Metanephros (tissue), 2 donors: ENCODE measurements at places on chromosomes 7 and 10. TPM values are rescaled to one million over a fixed set of nuclear protein-coding genes. Genes with fewer than 3 reads are reported as not detected.

Gene DENND2A
- 32.6 TPM for total RNA-seq

Gene HOXA3
- 77.4 TPM for total RNA-seq

Gene ASB4
- total RNA-seq = 7.0 TPM

Gene ANKRD22
- total RNA-seq = 0.64 TPM

Gene GIMAP2
- 10.0 TPM for total RNA-seq

Gene GBX1
- total RNA-seq = 0.64 TPM

Gene CCDC6
- total RNA-seq = 26.5 TPM

Gene TMEM176B
- 69.6 TPM for total RNA-seq

Gene MALRD1
- 16.3 TPM for total RNA-seq

Gene MRC1
- total RNA-seq = 16.8 TPM

Gene UNC5B
- total RNA-seq = 44.9 TPM

Gene KCNIP2
- total RNA-seq = 5.1 TPM

Gene ADAM22
- 18.6 TPM for total RNA-seq

Gene TCAF2
- 2.3 TPM for total RNA-seq

Gene IL6
- total RNA-seq = 0.64 TPM

Gene MYPN
- total RNA-seq = 20.4 TPM

Gene SLC18A3
- not detected for total RNA-seq
